ENCODE measurements at places on chromosomes 4 and X. TPM values are rescaled to one million over a fixed set of nuclear protein-coding genes. Genes with fewer than 3 reads are reported as not detected.

- ATAC-seq: no peak
Measured at GRCh38 chr4:86892636-86892960, 376 bp upstream of the C4orf36 start.

The PCSK1N gene
- total RNA-seq: 0.36 TPM

The TMSB15C gene
- total RNA-seq: 0.12 TPM

- ATAC-seq: peak; percentile 77
Measured at GRCh38 chrX:70042399-70043371, 7.1 kb downstream of the AWAT2 start.

The FSTL5 gene
- total RNA-seq: not detected

DNA sequence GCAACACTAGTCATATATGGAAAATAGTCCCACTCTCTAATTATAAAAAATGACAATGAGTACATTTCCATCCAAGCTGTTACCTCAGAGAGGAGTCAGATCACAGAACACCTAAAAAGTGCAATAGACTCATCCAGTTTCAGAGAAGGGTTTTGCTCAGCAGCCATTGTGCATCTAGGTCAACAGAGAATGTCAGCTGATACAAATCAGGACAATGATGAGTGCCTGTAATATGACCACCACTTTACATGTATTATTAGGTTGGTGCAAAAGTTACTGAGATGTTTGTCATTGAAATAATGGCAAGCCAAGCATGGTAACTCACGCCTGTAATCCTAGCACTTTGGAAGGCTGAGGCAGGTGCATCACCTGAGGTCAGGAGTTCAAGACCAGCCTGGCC, 164.1 kb upstream of the TTC29 start:
- no peak for ATAC-seq

DNA sequence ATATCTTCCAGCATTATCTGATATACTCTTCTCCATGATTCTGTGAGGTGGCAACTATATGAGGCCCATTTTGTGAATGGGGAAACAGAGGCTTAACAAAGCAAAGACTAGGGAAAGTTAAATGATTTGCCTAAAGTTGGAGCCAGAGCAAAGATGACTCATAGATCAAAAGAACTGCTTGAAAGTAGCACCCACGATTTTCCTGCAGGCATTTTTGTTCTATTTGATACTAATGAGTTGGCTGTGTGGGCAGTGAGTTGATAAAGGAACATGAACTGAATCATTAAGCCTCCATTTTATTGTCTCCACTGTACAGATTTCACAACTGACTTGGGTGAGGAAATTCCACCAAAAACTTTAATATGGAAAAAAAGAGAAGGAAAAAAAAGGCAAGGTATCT, 138.9 kb upstream of the IGFBP7 start:
- ATAC-seq: peak; percentile 54

DNA sequence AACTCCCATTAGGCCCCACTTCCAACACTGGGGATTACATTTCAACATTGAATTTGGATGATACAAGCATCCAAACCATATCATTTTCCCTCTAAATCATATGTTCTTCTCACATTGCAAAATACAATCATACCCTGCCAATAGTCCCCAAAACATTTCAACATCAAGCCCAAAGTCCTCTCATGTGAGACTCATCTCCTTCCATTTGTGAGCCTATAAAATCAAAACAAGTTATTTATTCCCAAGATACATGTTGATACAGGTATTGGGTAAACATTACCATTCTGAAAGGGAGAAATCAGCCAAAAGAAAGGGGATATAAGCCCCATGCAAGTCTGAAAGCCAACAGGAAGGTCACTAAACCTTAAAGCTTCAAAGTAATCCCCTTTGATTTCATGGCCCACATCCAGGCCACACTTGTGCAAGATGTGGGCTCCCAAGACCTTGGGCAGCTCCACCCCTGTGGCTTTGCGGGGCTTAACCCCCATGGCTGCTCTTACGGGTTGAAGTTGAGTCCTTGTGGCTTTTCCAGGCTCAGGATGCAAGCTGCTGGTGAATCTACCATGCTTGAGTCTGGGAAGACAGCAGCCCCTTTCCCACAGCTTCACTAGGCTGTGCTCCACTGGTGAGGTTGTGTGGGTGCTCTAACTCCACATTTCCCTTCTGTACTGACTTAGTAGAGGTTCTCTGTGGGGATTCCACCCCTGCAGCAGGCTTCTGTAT, 40.6 kb upstream of the SERTM2 start:
- ATAC-seq: no peak

GRCh38 chr4:46323891-46324416, 66.0 kb downstream of the GABRA2 start:
- ATAC-seq: no peak

- no peak for ATAC-seq
Measured at GRCh38 chr4:2587213-2587823, 50.9 kb downstream of the FAM193A start.

The BST1 gene
- 0.80 TPM for total RNA-seq

The AFM gene
- not detected for total RNA-seq

GRCh38 chrX:133674726-133675470, 259.6 kb upstream of the GPC4 start:
- peak; percentile 82 for ATAC-seq

The PLP1 gene
- 0.04 TPM for total RNA-seq

The DCUN1D4 gene
- total RNA-seq: 19.2 TPM

The KIAA1210 gene
- total RNA-seq: not detected

- ATAC-seq: no peak
Measured at GRCh38 chr4:88841635-88842034, 144.0 kb upstream of the NAP1L5 start.

DNA sequence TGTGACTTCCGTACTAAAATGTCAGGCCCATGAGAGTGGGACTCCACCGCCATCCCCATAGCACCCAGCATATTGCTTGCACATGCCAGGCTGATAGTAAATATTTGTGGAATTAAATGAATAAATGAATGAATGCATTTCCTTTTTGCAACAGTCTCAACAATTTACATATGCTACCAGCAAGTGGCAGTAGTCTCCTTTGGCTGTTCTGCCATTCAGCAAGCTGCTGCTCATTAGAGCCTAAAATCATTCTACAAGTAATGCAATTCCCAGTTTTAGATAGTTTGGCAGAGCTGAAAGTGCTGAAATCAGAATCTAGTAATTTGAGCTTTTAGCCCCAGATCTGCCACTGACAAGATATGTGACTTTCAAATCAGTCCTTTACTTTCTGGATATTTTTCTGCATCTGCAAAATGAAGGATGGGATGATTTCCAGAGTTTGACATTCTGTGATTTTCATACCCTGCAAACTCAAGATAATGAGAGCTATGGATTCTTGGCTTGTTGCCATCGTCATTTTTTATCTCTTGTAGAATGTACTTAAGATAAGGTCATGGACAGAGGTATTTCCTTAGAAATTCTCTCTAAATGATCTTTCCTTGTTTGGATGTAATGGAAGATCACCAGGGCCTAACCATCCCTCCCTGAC, 35.7 kb upstream of the INTS6L start:
- no peak for ATAC-seq

The ENPEP gene
- total RNA-seq: 0.40 TPM

The COPS4 gene
- total RNA-seq: 24.6 TPM

DNA sequence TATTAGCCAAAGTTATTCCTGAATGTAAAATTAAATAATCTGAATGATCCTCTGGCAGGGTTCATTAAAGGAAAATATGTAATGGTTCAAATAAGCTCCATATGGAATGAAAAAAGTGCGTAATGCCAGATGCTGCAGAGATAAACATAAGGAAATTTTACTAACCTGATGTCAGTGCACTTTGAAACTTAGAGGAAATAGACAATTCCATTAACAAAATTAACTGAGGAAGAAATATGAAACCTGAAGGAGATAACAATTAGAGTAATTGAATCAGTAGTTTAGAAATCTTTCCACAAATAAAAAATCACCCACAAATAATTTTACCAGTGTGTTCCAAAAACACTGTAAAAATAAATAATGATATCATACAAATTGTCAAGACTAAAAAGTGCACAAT, 387.5 kb downstream of the GRIA2 start:
- ATAC-seq: no peak

- ATAC-seq: no peak
Measured at GRCh38 chrX:70553516-70553915, 108.9 kb downstream of the DLG3 start.

- peak; percentile 60 for ATAC-seq
Measured at GRCh38 chr4:81650606-81651242, 179.0 kb upstream of the RASGEF1B start.

The GPR119 gene
- total RNA-seq: not detected

DNA sequence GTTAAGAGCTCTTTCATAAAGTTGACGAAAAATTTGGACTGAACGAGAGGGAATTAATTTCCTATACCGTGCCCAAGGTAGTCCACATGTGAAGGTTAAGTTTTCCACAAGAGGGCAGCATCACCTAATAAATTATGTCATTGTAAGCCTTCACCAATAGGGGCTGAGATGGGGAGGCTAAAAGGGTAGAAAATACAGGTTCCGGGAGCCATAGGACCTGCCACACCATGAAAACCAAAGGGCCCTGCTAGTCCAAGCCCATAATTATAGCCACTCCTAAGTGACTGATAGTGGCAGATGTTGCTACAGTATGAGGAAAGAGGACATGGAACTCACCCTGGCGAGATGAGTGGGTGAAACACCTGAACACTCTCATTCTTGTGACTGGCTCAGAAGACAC, 122.2 kb downstream of the SHROOM4 start:
- ATAC-seq: peak; percentile 71

The FGA gene
- 0.64 TPM for total RNA-seq

DNA sequence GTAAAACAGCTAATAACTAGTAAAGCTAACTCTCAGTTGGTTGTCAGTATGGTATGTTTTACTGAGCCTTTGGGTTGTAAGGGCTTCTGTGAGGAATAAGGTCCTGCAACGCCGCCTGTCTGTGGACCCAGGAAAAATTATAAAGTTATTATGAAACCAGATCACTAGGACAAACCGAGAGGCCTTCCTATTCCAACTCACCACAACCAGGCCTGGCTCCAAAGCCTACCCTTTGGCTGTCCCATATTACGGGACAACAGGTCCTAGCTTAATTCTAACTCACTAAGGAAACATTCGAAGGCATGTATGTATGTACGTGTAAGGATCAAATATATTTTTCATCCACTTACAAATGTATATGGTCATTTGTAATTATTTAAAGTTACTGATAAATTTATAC, 1.4 kb downstream of the ANKRD17 start:
- peak; percentile 52 for ATAC-seq

The DUX4 gene
- 0.56 TPM for total RNA-seq

The MAD2L1 gene
- total RNA-seq: 12.7 TPM

The FABP2 gene
- not detected for total RNA-seq

GRCh38 chr4:86961116-86961515, 26.3 kb downstream of the AFF1 start:
- no peak for ATAC-seq

- ATAC-seq: no peak
Measured at GRCh38 chr4:66097218-66097617, 426.9 kb upstream of the EPHA5 start.

DNA sequence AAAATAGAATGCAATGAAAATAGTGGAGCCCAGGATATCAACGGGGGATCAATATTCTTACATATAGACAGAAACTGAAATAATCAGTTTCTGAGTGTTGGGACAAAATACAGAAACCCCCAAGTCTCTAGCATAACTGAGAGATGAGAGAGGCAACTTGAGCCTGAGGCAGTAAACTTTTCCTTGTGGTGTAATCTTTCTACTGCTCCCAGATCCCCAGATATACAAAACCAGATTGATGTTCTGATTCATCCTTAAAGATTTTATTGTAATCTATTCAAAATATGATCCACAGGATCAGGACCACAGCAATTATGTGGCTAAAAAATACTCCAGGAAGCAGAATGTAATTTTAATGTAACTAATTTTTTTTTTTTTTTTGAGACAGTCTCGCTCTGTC, 2282.6 kb downstream of the ARAP2 start:
- ATAC-seq: no peak

- peak; percentile 71 for ATAC-seq
Measured at GRCh38 chr4:11626066-11626465, 197.4 kb upstream of the HS3ST1 start.

DNA sequence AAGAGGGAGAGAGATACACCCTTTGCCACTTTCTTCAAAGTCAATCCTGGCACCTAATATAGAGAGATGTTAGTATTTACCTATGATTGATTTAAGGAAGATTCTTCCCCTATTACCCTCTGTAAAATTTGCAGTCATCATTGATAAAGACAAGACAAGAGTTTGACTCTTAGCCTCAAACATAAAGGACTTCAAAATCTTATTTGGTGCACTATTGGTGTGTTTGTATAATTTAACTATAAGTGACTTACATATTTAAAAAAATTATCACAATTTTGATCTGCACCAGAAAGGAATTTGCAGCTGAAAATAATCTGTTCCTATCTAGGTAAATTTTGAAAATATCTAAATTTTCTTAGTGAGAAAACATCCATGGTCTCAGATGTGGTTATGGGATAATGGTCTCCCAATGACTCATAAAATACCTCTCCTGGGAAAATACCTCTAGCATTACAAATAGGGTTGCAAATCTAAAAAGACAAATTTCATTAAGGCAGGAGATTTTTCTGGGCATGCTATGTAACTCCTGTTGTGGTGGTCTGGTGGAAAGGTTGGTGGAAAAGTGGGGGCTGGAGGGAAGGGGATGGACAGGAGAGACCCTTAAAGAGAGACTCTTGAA, 173.6 kb upstream of the MED14 start:
- no peak for ATAC-seq

DNA sequence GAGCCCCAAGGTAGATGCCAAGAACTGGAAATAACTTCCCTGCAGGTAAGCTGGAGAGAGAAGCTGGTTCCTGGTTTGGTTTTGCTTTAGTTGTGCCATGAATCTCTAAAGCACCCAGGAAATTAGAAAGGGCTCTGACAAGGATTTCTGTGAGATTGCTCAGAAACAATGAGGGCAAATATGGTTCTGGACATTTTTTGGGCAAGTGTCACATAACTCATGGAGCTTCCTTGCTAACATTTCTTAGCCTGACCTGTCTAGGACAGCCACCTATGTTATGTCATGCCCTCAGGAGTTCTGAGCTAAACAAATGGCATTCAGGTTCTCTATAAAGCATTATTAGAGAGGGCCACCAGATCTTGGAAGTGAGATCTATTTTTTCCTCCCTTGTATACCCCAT, 131.8 kb downstream of the GUCY2F start:
- no peak for ATAC-seq

The CDX4 gene
- total RNA-seq: not detected

The ANOS1 gene
- 1.4 TPM for total RNA-seq

DNA sequence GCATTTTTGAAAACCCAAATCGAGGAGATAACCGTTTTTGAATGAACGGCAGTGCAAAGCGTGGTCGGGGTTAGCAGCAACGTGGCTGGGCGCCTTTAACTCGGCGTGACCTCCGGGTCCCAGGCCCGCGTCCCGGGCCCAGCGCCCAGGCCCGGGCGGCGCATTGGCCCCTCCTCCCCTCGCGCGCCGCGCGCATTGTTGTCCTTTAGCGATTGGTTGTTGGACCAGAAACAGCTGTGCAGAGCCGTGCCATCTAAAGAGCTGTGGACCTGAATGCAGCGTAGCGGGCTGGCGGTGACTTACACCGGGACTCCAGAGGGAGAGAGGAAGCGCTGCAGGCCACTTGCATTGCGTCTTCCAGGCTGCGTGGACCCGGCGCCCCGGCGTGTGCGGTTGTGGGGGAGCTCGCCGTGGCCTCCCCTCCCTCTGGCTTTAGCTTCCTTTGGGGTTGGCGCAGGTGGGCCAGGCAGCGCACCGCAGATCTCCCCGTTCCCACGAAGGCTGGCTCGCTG, at the start of gene STOX2:
STOX2 (plus strand) TSS at position 227 of the 512 bp plus-strand sequence. CDS start 1,484 bp downstream, outside the sequence.
- peak; percentile 88 for ATAC-seq

Data from esophagus mucosa (tissue), 1 donor.